ENCODE measurements at places on chromosomes 11 and 22. TPM values are rescaled to one million over a fixed set of nuclear protein-coding genes. Genes with fewer than 3 reads are reported as not detected.
A peak's percentile ranks its signal among the peaks of the same experiment; 100 is the strongest.

- no peak for DNase-seq
Observed at GRCh38 chr11:26263769-26264168, 68.2 kb upstream of the ANO3 start.

GRCh38 chr11:17921659-17922415 lies 91.0 kb downstream of the SERGEF start:
- DNase-seq: no peak

Gene TBX10
- polyA plus RNA-seq: not detected

DNA sequence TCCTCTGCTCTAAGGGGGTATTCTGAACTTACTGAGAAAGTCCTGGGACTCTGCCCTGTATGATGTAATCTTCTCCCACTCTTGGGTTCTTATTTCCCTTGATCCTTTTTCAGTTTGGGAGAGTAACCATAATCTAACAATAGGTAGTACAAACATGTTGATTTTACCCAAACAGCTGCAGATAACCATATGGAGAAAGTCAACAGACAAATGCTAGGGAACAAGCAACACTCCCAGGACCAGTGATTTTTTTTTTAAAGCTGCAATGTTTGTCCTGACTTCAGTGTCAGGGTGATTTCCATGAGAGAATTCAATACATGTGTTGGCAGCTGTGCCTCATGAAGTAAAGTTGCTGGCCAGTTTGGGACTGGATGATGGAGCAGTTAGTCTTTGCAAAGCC lies 156.5 kb downstream of the FCHSD2 start:
- DNase-seq: no peak

- no peak for DNase-seq
Observed at GRCh38 chr11:104581246-104581980, 316.8 kb downstream of the CASP12 start.

GRCh38 chr11:12232160-12232559 lies 121.8 kb downstream of the MICAL2 start:
- no peak for DNase-seq

GRCh38 chr11:134691295-134691873 lies 279.3 kb upstream of the B3GAT1 start:
- DNase-seq: no peak

DNA sequence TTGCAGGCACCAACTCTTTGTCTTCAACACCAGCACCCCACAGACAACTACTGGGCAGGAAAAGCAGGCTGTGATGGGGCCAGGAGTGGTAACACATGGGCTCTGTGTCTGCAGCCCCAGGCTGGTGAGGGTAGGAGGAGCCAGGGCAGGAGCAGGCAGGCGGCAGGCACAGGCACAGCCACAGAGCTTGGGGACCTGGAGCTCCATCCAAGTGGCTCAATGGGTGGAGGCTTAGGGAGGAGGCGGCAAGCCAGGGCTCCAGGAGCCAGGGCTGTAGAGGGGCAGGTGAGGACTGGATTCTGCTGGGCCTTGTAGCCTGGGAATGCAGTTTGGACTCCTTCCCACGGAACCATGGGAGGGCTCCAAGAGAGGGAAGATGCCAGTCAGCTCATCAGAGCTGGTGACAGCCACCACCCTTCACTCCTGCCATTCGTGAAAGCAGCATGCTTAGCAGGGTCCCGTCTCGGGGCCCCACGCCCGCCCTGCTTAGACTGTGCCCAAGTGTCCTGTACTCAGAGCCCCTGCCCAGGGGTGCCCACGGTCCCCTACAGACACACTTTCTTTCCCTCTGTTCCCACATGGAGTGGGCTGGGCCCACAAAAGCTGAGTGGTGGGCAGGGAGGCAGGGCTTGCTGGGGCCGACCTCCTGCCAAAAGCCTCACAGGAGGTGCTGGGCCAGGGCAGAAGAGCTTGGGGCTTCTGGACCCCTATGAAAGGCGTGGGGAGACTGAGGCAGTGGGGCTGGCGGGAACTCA lies 12.4 kb downstream of the TTC38 start:
- DNase-seq: no peak

DNA sequence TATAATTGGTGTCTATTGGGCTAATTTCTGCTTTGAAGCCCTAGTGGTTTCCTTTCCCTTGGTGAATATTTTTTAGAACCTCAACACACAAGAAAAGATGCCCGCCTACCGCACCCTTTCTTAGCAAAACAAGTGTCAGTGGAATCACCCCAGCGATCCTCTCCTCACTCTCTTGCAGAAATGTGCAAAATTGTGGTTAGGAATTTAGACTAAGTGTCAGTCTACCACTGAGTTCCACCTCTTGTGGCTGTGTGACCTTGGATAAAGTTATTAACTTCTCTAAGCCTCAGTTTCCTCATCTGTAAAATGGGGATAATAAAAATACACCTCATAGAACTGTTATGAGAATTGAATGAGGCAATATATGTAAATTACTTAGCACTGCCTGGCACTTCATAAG lies 5.3 kb upstream of the JAML start:
- DNase-seq: peak; percentile 53

- no peak for DNase-seq
Observed at GRCh38 chr11:128523641-128524040, 63.7 kb downstream of the ETS1 start.

DNA sequence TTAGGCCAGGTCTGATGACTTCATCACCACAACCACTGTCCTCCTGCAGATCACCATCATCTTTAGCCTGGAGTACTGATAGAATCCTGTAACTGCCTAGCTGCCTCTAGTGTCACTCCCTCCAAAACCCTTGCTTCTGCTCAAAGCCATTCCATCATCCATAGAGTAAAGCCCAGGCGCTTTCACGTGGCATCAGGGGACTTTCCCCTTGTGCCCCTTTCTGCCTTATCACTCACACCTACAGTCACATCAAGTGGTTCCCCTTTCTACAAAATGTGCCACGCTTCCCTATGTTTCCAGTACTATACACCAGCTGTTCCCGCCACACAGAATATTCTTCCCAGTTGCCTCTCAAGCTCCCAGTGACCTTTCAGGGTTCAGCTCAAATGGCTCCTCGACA lies 75.9 kb downstream of the MN1 start:
- DNase-seq: no peak

All from CD4-positive, CD25-positive, alpha-beta regulatory T cell (primary cell).